ENCODE measurements at places on chromosomes 11 and 22. TPM values are rescaled to one million over a fixed set of nuclear protein-coding genes. Genes with fewer than 3 reads are reported as not detected.

The DEFB131B gene
- not detected for total RNA-seq

The KRTAP5-11 gene
- not detected for total RNA-seq

The OR5AS1 gene
- total RNA-seq: not detected

The SHANK3 gene
- total RNA-seq: 0.07 TPM

The GPHA2 gene
- not detected for total RNA-seq

The MRGPRF gene
- not detected for total RNA-seq

The SGSM1 gene
- total RNA-seq: 3.0 TPM

The MRGPRX1 gene
- not detected for total RNA-seq

The HBE1 gene
- not detected for total RNA-seq

The OR2AG1 gene
- total RNA-seq: not detected

The CCDC73 gene
- total RNA-seq: not detected

DNA sequence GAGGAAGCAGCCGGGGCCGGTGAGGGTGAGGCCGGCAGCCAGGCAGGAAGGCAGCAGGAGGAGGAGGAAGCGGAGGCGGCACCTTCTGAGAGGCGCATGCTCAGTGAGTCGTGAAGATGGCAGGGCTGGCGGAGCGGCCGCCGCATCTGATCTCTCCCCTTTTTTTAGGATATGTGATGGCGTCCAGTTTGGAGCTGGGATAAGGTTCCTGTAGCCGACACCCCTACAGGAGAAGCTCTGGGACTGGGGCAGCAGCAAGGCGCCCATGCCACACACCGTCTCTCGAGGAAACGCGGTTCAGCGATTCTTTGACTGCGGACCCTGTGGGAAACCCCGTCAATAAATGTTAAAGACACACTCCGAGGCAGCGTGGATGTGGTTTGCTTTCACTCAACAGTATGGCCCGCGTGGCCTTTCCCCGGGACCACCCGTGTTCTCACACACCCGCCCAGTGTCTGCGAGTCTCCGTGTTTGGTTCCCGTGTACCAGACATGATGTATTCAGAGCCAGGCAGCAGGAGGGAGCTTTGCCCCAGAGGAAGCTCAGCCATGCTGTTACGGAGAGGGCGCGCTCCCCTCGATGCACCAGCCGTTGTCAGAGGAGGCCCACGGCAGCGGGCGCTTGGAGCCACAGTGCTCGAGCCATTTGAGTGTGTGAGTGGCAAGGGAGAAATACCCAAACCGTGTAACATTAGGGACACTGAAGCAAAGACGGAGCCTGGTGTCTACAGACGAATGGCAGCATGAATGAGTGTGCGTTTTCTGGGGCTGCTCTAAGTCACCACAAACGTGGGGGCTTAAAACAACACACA, 27.7 kb upstream of the PARVB start:
- peak overlapping the region; percentile 97 for H3K4me3 ChIP-seq
- H3K27me3 ChIP-seq: no peaks in the 10 kb centered on the region
- H3K36me3 ChIP-seq: peaks cover 4% of the 10 kb centered on the region
- H3K27ac ChIP-seq: peak overlapping the region; percentile 95
- H3K4me1 ChIP-seq: peaks cover 32% of the 10 kb centered on the region
- DNase-seq: peak; percentile 47

DNA sequence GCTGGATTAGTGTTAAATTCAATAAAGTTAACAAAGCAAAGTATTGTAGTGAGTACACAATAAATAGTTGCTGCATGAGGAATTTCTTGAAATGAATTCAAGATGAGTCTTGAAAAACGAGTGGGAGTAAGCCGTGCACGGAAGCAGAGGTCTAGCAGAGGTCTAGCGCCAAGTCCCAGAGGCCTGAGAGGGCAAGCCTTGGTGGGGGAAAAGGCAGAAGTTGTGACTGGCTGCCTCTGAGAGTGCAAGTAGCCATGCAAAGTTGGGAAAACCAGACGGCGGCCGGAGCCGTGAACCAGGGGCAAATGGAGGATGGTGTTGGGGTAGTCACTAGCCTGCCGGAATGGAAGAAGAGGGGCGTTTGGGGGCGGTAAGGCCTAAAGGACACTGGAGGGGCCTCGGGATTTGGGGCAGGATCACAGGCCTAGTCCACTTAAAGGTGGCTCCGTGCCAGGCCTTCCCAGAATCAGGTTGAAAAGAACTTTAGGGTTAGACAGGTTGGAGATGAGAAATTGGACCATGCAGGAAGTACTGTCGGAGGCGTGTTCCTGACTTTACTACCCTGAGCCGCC, 379 bp upstream of the SLC3A2 start:
- peak overlapping the region; percentile 98 for H3K27ac ChIP-seq
- H3K4me1 ChIP-seq: peaks cover 44% of the 10 kb centered on the region
- no peak for DNase-seq
- H3K36me3 ChIP-seq: peaks cover 9% of the 10 kb centered on the region
- H3K27me3 ChIP-seq: no peaks in the 10 kb centered on the region
- peak overlapping the region; percentile 99 for H3K4me3 ChIP-seq

- H3K36me3 ChIP-seq: peaks cover 4% of the 10 kb centered on the region
- peak; percentile 14 for DNase-seq
- H3K4me3 ChIP-seq: peak overlapping the region; percentile 95
- peaks cover 38% of the 10 kb centered on the region for H3K4me1 ChIP-seq
- H3K27me3 ChIP-seq: no peaks in the 10 kb centered on the region
- H3K27ac ChIP-seq: peak overlapping the region; percentile 84
Observed at GRCh38 chr11:7514099-7514591, 346 bp downstream of the PPFIBP2 start.

GRCh38 chr11:35583126-35583525, 35.1 kb upstream of the FJX1 start:
- H3K4me1 ChIP-seq: peaks cover 2% of the 10 kb centered on the region
- peaks cover 84% of the 10 kb centered on the region for H3K27me3 ChIP-seq
- H3K36me3 ChIP-seq: no peaks in the 10 kb centered on the region
- no peak for DNase-seq

- peak overlapping the region; percentile 87 for H3K4me3 ChIP-seq
- H3K36me3 ChIP-seq: peaks cover 2% of the 10 kb centered on the region
Observed at GRCh38 chr11:2213890-2214526, 42.4 kb upstream of the TH start.

GRCh38 chr22:43400449-43400848, 11.4 kb upstream of the MPPED1 start:
- H3K36me3 ChIP-seq: no peaks in the 10 kb centered on the region
- H3K4me1 ChIP-seq: peaks cover 6% of the 10 kb centered on the region
- H3K27ac ChIP-seq: no peak overlapping the region
- H3K27me3 ChIP-seq: peaks cover 49% of the 10 kb centered on the region
- no peak overlapping the region for H3K4me3 ChIP-seq

- no peaks in the 10 kb centered on the region for H3K36me3 ChIP-seq
- no peak overlapping the region for H3K27ac ChIP-seq
- no peaks in the 10 kb centered on the region for H3K27me3 ChIP-seq
Observed at GRCh38 chr11:118838905-118839553, 44.7 kb upstream of the CXCR5 start.

- no peaks in the 10 kb centered on the region for H3K36me3 ChIP-seq
- no peaks in the 10 kb centered on the region for H3K27me3 ChIP-seq
- H3K4me1 ChIP-seq: no peaks in the 10 kb centered on the region
- H3K27ac ChIP-seq: no peak overlapping the region
- no peak for DNase-seq
Observed at GRCh38 chr22:30129636-30130035, 49.4 kb downstream of the HORMAD2 start.

DNA sequence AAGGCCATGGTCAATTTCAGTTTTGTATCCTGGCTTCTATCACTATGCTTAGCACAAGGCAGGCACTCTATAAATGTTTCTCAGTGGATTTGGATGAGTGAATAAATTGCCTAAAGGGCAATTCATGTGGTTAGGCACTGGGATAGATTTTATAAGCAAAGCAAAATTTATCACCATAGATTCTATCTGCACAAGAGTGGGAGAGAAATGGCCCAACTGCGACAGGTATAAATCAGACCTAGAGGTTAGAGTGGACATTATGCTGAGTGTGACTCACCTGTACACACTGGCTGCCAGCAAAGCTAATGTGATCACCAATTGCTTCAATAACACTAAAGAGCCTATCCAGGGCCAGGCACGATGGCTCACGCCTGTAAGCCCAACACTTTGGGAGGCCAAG, 514.0 kb downstream of the BUD13 start:
- H3K4me1 ChIP-seq: peaks cover 2% of the 10 kb centered on the region
- no peak overlapping the region for H3K4me3 ChIP-seq
- no peak for DNase-seq
- H3K27ac ChIP-seq: no peak overlapping the region
- H3K27me3 ChIP-seq: peaks cover 46% of the 10 kb centered on the region

GRCh38 chr11:122268601-122269130, 152.7 kb upstream of the BLID start:
- no peaks in the 10 kb centered on the region for H3K4me1 ChIP-seq
- H3K4me3 ChIP-seq: no peak overlapping the region
- no peak for DNase-seq

GRCh38 chr22:37001826-37002225, 17.4 kb downstream of the TST start:
- DNase-seq: no peak
- peaks cover 71% of the 10 kb centered on the region for H3K27me3 ChIP-seq
- no peak overlapping the region for H3K27ac ChIP-seq
- peaks cover 2% of the 10 kb centered on the region for H3K36me3 ChIP-seq
- H3K4me1 ChIP-seq: peaks cover 9% of the 10 kb centered on the region

DNA sequence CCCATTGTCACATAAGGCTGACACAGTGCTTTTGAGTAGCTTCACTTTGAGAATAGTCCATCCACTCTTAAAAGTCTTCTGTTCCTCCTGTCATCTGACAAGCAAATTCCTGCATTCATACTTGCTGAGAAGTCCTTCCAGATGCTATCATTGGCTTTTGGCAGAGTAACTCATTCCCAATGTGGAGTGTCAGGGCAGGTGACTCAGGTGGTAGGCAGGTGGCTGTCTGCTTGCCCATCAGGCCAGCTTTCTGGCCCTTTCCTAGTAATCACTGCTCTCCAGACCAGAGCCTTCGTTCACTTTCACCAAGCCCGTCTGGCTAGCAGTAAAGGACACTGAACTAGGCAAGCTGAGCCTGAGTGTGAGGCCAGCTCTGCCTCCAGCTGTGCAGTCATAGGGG, 162.5 kb upstream of the CCDC90B start:
- DNase-seq: no peak
- no peak overlapping the region for H3K27ac ChIP-seq

GRCh38 chr11:116454020-116454645, 318.7 kb downstream of the BUD13 start:
- H3K36me3 ChIP-seq: no peaks in the 10 kb centered on the region
- no peak overlapping the region for H3K27ac ChIP-seq
- H3K27me3 ChIP-seq: peaks cover 13% of the 10 kb centered on the region
- H3K4me3 ChIP-seq: no peak overlapping the region
- no peaks in the 10 kb centered on the region for H3K4me1 ChIP-seq

DNA sequence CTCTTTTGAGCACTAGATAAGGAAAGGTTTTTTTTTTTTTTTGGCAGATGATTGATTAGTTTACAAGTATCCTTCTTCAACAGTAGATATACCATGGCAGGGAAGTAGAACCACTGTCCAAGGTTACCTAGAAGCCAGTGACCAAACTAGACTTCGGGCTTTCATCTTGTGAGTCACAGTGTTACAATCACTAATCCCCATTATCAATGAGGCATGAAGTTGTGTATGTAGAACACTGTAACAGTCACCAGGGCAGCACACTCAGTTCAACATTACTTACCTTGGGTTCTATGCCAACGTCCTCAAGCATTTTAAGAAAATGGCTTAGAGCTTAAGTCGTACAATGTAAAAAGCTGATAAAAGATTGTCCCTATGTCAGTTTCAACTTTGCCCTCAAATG, 430.9 kb downstream of the ETS1 start:
- H3K4me1 ChIP-seq: peaks cover 10% of the 10 kb centered on the region
- H3K36me3 ChIP-seq: no peaks in the 10 kb centered on the region
- no peak overlapping the region for H3K4me3 ChIP-seq
- DNase-seq: no peak

- peaks cover 34% of the 10 kb centered on the region for H3K27me3 ChIP-seq
- H3K27ac ChIP-seq: no peak overlapping the region
- DNase-seq: peak; percentile 17
Observed at GRCh38 chr22:50014655-50015401, 2.3 kb upstream of the IL17REL start.

DNA sequence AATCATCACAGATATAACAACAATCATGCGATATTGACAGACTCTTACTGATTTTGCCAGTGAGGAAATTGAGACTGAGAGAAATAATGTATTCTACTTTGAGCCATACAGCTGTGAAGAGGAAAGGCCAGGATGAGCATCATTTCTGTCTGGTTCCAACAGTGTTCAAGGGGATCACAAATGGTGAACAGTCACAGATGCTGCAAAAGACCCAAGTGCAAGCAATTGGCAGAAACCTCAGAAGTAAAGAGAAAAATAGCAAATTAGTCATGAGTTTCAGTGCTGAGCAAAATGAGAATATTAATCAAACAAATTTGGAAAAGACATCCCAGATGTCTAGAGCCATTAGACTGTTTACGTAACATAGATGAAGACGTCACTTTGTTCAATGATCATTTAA, 114.1 kb downstream of the RAB38 start:
- H3K4me3 ChIP-seq: no peak overlapping the region
- no peaks in the 10 kb centered on the region for H3K36me3 ChIP-seq
- no peaks in the 10 kb centered on the region for H3K4me1 ChIP-seq
- no peak for DNase-seq
- no peak overlapping the region for H3K27ac ChIP-seq
